Neural progenitor cell (in vitro differentiated cells): ENCODE measurements at places on chromosomes 16 and 17.

- no peak for DNase-seq
Observed at GRCh38 chr16:66070140-66070917, 296.2 kb upstream of the CDH5 start.

DNA sequence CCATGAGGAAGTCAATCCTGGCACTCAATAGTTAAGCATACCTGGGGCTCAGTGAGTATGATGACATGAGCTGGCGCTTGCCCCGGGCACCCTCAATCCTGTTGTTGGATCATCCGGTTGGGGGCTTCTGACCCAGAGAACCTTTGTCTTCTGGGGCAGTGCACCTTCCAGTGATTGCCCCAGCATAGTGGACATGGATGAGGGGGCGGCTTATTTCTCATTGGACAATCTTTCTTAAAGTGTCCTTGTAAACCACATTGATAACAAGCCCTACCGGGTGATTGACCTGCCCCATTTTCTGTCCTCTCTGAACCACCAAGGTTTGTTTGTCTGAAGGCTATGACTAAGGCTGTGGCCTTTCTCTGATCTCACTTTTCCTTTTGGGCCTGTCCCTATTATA is 18.2 kb downstream of the IGSF6 start:
- no peak for DNase-seq

DNA sequence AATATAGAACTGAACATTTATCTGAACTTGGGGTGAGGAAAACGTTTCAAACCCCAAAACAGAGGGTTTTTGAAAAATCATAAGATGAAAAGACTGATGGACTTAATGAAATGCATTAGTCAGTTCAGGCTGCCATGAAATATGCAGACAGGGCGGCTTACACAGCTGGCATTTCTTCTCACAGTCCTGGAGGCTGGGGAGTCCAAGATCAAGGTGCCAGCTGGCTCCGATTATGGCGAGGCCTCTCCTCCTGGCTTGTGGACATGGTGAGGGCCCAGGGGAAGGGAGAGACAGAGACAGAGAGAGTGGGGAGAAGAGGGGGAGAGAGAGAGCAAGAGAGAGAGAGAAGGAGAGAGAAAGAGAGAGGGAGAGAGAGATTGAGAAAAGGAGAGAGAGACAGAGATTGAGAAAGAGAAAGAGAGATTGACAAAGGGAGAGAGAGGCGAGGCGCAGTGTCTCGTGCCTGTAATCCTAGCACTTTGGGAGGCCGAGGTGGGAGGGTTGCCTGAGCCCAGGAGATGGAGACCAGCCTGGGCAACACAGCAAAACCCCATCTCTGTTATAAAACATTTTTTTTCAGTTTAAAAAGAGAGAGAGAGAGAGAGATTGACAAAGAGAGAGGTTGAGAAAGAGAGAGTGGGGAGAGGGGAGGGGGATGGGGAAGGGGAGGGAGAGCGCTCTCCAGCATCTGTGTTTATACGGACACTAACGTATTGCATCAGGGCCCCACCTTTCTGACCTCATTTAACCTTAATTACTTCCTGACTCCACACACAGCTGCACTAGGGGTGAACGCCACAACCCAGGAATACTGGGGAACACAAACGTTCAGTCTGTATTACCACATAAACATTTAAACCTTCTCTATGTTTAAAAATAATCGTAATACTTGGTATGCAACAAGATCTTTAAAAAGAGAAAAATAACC is 24.6 kb upstream of the RPH3AL start:
- peak; percentile 32 for DNase-seq

GRCh38 chr16:52577130-52577706 is 30.3 kb upstream of the TOX3 start:
- DNase-seq = no peak

- DNase-seq = no peak
Observed at GRCh38 chr17:39543664-39544063, 64.1 kb downstream of the NEUROD2 start.

DNA sequence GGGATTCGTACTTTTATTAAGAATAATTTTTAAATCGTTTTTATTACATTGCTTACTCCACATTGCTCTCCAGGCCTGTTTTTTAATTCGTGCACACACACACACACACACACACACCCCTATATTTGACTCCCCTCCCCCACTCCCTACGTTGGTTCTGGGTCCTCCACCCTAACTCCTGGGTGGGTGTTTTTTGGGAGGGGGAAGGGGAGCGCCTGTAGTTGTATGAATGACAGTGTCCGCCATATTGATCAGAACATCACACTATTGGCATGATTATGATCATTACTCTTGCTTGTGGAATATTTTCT is 1.3 kb downstream of the GNAO1 start:
- DNase-seq = no peak

DNA sequence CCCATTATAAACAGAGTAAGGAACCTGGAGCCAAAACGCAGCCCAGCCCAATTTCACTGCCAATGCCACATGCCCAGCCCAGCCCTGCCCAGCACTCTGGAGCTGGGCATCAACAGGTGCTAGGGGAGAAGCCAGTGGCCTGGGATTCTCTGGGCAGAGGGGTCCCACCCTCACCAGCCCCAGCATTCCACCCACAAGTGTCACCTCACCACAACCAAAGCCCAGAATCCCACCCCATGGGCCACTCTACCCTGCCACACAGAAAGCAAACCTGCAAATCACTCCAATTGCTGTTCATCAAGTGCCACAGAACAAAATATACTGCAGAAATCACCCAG is 102.5 kb upstream of the CDH5 start:
- DNase-seq = no peak

DNA sequence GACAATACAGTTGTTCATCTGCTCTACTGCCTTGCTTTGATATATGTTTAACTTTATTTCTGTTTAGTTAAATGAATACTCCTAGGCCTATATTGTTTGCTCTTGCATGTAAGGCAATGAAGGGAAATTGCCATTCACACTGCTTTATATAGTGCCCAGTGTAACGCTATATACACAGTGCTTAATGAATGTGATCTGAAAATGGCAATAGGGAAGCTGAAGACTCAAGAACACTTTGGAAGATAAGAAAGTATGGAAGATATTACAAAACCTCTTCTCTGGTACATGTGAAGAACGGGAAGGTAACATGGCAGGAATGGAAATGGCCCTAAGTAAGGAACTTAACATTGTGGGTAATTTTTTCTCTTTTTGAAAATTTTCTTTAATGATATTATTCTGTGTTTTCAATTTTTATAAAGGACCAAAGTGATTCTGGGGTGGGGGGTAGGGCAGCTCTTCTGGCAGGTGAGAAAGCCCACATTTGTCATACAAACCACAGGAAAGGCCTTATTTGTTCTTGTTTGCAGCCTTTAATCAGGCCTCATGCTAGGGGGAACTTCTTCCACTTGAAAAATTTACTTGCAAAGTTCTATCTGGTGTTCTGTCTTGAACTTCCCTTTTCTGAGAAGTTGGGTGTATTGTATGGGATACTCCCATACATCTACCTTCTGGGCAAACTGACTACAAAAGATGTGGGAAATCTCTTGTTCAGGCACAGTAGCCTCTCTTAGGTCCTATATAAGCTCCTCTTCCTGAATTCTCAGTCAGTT is 100.8 kb upstream of the CORO6 start:
- no peak for DNase-seq

DNA sequence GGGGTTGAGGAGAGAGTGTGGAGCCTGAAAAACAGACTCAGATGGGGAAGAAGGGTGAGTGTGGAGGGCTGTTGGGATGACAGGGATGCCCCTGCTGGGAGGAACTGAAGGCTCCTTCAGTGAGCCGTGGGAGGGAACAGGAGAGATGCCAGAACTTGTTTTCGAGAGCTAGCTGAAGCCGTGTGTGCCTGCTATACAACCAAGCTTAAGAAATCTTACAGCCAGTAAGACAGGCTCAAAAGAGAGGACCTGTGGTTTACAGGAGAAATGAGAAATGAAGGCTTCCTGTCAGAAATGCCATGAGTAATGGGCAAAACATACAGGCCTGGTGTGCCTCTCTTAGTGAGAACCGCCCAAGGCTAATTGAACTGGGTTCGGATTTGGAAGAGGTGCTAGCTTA is 99.6 kb downstream of the SPACA3 start:
- no peak for DNase-seq

DNA sequence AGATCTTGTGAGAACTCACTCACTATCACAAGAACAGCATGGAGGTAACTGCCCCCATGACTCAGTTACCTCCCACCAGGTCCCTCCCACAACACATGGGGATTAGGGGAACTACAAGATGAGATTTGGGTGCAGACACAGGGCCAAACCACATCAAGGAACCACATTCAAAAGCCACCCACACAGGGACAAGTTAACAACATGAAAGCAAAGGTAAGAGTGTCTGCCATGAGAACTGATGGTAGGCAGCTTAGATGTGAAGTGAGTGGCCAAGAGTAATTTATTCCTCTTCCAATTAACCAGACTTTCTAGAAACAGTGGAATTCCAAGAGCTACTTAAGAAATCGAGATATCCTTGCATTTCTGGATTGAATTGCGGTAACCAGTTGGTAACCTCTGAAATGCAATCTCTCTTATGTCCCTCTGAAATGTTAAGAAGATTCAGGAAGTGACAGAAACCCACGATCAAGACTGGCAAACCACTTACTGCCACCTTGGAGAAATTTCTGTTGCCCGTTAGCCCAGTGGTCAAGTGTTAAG is 167.4 kb upstream of the CACNG5 start:
- no peak for DNase-seq

DNA sequence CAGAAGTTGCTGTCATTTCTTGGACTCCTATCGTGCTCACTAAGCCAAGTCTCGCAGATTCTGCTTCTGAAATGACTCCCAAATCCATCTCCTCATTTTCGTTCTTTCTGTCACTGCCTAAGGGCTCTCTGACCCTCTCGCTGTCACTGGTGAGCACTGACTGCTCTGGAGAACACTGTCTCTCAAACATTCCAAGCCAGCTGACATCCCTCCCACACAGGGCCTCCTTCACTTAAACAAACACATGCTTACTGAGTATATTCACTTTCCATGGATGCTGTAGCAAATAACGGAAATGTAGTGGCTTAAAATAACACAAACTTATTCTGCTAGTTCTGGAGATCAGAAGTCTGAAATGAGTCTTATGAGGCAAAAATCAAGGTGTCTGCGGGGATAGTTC is 18.8 kb downstream of the CACNG1 start:
- DNase-seq = no peak

- no peak for DNase-seq
Observed at GRCh38 chr16:28307936-28308335, 15.6 kb downstream of the SBK1 start.

- DNase-seq = no peak
Observed at GRCh38 chr17:71232801-71233559, 887.8 kb upstream of the SOX9 start.

DNA sequence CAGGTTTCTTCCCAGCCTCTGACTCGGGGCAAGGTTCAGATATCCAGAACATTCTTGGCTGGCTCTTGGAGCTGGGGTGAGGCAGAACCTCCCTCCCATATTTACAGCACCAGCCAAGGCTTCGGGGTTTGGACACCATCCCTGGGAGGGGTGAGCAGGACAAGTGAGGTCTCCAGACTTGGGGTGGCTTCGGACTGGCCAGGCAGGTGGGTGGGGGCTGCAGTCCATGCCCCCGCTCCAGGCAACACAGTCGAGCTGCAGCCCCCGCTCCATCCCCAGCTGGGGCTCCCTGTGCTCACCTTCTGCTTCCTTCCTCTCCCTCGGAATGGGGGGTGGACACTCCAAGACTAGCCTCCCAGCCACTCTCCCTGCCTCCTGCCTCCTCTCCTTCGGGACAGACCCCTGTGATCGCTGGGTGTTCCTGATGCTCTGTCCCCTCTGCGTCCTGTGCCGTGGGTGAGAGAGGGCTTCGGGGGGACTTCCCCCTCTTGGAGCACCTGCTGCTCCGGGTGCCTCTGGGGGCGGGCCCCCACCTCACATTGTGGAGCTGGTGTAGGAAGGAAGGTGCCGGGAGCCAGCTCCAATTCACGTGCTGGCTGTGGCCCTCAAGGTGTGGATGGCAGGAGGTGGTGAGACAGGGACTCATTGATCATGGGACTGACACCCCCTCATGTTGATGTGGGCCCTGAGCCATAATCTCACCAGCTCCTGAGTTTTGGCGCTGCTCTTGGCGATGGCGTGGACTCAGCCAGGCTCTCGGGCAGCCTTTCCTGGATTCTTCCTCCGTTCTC is 189.2 kb downstream of the SEC14L1 start:
- no peak for DNase-seq

DNA sequence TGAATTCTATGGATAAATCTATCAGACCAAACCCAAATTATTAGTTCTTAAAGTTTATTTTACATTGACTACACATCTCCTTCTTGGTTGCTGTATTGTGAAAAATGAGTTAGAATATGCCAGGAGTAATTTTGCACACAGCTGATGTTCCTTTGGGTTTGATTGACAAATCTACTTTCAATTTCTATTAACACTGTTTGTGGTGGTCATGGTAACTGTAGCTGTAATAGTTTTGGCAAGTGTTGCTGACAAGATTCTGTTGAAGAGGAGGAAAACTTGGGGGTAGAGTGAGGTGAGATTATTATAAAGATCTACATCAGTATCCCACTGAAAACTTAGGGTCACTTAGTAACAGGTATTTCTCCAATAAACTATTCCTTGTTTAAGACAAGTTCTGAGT is 30.3 kb downstream of the MRTFB start:
- no peak for DNase-seq

DNA sequence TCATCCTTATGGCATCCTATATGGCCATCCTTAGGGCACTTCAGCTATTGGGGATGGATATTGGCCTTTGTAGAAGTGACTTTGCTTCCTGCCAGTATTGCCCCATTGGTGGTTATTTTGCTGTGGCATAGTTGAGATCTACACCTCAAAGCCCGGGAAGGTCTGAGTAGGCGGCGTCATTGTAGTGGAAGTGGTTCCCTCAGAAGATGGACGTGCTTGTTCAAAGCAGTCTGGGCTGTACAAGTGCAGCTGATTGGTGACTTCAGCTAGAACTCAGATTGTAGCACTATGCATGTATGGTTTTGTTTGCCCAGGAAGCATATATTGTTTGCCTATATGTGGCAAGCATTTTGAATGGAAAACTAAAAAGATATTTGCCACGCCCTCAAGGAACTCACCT is 83.2 kb downstream of the TMC6 start:
- no peak for DNase-seq

DNA sequence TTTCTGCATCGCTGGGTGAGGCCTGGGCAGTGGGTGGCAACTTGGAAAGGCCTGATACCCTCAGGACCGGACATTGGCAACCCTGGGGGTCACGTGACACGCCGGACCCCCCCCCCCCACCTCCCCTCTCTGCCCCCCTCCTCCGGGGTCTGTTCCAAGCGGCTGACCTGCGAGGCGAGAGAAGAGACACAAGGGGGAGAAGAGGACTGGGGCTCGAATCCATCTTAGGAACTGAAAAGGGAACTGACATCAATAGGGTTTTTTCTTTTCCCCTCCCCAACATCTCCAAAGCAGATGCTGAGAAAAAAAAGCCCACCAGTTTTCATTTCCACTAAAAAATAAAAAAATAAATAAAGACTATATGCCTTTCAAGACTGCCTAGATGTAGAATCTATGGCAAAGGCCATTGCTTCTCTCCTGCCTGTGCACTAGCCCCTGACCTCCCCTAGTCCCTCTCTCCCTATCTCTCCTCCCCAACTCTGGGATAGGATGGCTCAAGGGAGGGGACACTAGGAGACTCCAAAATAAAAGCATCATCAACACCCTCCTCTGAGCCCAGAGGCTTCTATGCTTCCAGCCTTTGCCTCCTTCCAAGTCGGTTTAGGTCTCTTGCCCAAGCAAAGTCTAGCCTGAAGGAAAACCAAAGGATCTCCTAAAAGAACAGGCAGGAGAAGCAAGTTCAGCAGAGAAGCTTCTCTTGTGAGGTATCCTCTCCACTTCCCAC is 7.7 kb upstream of the HOXB2 start:
- peak; percentile 36 for DNase-seq

GRCh38 chr16:58515871-58516767 is 802 bp downstream of the SETD6 start:
- peak; percentile 66 for DNase-seq
